Stimulated activated CD4-positive, alpha-beta T cell treated with anti-CD3 and anti-CD28 coated beads, Interleukin-2, amount 100 ng/mL, for 24 hours (primary cell): ENCODE measurements at places on chromosomes 3 and 15.

DNA sequence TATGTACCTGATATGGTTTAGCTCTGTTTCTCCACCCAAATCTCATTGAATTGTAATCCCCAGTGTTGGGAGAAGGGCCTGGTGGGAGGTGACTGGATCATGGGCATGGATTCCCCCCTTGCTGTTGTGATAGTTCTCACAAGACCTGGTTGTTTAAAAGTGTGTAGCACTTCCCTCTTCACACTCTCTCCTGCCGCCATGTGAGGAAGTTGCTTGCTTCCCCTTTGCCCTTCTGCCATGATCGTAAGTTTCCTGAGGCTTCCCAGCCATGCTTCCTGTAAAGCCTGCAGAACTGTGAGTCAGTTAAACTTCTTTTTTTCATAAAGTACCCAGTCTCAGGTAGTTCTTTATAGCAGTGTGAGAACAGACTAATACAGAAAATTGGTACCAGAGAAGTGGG, 93.1 kb downstream of the C3orf70 start:
- DNase-seq = no peak

DNA sequence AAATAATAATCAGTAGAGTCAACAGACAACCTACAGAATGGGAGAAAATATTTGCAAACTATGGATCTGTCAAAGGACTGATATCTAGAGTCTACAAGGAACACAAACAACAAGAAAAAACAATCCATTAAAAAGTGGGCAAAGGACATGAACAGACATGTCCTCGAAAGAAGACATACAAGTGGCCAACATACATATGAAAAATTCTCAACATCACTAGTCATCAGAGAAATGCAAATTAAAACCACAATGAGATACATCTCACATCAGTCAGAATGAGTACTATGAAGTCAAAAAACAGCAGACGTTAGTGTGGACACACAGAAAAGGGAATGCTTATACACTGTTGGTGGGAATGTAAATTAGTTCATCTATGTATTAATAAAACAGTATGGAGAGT, 33.7 kb downstream of the SLC2A2 start:
- no peak for DNase-seq

DNA sequence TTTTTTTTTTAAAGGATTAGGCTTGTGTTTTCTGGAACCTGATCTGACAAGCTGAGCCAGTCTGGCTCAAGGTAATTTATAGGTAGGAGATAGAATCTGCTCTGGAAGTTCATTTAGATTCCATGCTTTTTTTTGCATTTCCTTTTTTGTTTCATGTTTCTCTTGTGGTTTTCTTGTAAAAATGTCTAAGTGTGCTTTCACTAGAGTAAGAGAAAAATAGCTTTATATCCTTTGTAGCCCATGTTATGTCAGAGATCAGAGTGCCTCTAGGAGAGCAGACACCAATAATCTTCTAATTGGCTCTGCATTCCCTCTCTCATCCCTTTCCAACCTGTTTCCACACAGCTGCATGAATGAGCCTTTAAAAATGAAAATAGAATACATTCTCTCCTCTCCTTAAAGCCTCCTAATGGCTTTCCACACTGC, 389.8 kb upstream of the KCNMB2 start:
- no peak for DNase-seq

DNA sequence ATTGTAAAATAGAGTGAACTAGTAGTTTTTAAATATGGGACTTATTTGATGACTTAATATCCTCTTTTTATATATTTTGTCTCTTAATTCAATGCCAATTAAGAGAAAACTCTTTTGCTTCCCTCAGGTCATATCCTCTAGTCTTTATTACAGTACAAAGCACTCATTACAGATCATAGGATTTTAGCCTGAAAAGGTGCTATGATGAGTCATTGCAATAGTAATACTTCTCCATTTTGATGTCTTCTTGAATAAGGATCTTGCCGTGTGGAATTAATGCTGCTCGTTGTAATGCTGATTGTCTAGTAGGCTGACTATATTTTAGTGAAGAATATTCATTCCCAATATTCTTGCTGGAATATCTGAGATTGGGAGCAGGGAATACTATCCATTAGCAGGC, 612.2 kb upstream of the GOLIM4 start:
- no peak for DNase-seq

- DNase-seq = no peak
Observed at GRCh38 chr15:55802600-55803376, 59.8 kb upstream of the PRTG start.

DNA sequence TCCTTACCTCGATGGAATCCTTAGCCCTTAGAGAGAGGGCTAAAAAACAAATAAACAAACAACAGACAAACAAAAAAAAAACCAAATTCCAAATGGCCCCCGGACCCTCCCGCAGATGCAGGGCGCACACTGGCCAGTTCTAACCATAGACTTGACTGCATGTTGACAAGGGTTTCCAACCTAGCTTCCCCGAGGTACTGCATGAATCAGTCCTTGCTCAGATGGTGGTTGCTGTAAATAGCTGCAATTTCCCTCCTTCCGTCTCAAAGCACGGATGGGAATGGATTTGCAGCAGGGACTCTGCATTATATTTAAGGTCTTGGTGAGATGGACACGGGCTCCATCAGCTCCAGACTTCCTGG, 162.8 kb downstream of the CD47 start:
- no peak for DNase-seq

DNA sequence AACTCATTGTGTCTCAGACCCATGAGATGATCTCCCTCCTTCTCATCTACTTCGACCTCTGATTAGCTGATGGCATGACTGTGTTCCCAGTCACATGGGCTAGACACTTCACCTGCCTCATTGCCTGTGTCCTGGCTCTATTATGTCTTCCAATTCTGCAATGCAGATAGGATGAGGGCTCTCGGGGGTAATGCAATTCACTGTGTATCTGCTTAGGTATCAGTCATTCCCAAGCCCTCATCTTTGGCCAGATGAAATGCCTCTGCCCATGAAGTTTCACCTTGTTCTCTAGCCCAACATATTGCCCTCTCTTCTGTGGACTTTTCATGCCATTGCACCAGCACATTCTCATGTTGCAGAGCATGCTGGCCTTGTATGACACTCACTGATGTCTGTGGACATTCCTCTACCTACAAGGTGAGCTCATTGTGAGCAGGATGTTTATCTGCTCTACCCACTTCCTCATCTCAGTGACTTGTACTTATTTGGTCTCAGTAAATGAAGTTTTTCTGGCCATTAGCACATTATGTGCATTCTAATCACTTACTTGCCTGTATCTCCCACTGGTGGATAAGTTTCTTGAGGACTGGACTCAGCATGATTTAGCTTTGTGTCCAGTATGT, 32.3 kb downstream of the MOBP start:
- DNase-seq = no peak

GRCh38 chr15:48596841-48597240, 48.7 kb downstream of the FBN1 start:
- DNase-seq = no peak

- no peak for DNase-seq
Observed at GRCh38 chr3:31188112-31188511, 293.7 kb upstream of the GADL1 start.

DNA sequence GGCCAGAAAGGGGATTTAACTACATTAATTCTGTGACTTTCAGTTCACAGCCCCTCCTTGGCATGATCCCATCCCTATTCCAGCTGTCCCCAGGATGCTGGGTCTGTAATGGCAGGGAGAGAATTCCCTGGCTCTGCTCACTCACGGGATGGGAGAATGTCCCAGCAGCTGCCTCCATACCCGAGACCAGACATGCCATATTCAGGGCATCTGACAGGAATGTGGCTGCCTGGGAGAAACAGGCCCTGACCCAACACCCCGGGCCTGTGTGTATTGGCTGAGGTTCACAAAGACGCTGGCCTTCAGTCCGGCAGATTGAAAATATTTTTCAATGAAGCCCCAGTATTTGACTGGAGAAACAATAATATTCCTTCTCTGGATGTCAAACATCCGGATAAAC, 83.6 kb upstream of the SMAD3 start:
- no peak for DNase-seq

DNA sequence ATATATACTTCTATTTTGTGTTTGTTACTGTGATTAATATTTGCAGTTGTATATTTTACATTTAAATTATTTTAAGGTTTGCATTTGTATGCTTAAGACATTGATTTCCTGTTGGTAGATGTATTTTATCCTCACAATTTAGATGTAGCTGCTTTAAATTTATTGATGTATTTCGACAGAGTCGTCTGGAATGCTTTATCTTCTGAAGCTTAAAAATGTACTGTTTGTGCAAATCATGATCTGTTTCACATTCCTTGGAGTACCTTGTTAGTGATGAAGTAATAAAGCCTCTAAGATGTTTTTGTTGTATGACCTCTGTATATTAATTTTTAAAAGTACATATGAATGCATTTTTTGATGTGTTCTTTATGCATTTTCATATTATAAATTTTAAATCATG, 1.9 kb downstream of the CHD2 start:
- DNase-seq = no peak

- DNase-seq = no peak
Observed at GRCh38 chr3:141150081-141150830, 81.4 kb upstream of the PXYLP1 start.

DNA sequence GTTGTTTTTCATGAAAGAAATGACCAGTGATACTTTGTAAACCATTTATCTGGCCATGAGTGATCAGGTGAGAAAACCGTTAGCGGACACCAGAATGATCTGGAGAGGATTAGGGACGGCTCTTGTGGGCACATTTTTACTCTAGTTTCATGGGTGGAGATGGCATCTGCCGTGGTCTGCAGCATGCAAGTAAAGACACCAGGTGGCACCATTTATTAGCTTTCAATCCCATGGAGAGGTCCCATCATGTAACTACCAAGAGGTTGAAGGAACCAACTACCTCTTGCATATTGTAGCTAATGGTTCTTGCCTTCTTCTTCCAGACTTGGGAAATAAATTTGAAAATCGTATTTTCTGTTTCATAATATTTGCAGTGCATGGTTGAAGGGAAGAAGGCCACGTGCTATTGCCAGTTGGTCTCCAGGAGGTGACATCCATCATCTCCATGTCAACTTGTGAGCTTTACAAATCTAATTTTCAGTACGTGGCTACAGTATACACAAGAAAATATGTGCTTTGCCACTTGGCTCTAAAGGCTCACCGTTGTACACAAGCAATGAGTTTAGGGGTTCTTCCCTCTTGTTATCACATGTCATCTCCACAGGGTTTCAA, 1.5 kb upstream of the MAPKBP1 start:
- peak; percentile 41 for DNase-seq

DNA sequence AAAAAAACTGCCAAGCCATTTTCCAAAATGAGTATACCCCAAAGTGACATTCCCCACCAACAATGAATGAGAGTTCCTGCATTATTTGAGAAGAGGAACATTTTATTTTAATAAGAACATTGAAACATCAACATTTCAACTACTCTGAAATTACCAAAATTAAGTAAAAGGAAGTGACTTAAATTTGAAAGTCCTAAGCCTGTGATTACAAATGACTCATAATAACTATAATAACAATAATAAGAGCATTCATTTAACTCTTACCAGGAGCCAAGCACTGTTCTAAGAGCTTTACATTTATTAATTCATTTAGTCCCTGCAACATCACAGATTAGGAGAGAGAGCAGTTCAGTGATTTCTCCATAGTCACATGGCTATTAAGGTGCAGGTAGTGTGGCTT, 32.4 kb downstream of the LRRC28 start:
- no peak for DNase-seq
